ENCODE measurements at places on chromosomes 6 and 20. TPM values are rescaled to one million over a fixed set of nuclear protein-coding genes. Genes with fewer than 3 reads are reported as not detected.

The KCNK17 gene
- total RNA-seq = 0.13 TPM

- DNase-seq = no peak
Observed at GRCh38 chr6:122405417-122405816, 6.0 kb downstream of the HSF2 start.

- DNase-seq = no peak
Observed at GRCh38 chr20:19074356-19074755, 138.1 kb upstream of the SLC24A3 start.

GRCh38 chr6:109485266-109485935 lies 2.4 kb upstream of the ZBTB24 start:
- no peak for DNase-seq

DNA sequence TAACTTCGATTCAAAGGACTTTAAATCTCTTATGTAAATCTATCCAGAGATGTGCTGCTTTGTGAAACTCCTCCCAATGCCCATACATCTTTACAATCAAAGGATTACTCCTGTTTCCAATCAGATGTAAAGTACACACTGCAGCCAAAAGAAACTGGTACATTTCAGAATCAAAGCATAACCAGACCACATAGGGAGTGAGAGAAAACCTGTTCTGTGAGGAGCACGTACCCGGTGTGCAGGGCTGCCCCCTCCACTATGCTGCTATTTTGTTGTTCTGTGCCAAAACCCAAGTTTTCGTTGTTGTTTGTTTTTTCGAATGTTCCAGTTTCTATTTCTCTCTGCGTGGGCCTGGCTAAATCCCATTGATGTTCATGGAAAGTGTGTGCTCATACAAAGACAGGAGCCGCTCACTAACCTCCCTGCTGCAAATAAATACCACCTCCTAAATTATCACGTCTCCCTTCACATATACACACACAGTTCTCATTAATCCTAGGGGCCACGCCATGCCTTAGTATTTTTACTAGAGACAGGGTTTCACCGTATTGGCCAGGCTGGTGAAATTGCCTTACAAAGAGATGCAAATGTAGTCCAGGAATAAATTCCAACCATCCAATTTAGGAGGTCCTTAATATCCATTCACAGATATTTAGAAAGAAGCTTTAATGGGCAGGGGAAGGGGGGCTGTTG lies 52.9 kb downstream of the ATP9A start:
- DNase-seq = no peak

DNA sequence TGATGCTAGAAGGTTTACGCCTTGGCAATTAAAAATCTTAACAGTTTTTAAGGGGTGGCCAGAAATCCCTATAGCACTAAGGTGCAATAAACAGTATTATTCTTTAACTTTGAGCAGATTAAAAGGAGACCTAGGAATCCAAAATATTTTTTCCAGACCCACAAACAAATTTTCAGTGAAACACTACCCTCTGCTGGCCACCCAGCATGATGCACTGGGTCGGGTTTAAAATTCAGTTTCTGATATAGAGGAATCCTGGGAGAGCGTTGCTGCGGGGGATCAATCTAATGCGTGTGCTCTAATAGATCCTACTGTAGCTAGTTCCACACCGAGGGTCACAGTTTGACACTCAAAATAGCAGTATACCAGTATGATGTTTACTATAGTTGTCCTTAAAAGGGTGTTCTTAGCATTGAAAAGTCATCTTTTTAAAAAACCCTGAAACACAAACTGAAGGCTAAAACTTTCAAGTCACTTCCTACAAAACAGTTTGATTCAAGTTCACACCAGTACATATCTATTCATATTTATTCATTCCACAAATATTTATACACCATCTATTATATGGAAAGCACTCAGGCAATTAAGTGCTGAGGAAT lies 10.2 kb downstream of the UBE3D start:
- peak; percentile 66 for DNase-seq

DNA sequence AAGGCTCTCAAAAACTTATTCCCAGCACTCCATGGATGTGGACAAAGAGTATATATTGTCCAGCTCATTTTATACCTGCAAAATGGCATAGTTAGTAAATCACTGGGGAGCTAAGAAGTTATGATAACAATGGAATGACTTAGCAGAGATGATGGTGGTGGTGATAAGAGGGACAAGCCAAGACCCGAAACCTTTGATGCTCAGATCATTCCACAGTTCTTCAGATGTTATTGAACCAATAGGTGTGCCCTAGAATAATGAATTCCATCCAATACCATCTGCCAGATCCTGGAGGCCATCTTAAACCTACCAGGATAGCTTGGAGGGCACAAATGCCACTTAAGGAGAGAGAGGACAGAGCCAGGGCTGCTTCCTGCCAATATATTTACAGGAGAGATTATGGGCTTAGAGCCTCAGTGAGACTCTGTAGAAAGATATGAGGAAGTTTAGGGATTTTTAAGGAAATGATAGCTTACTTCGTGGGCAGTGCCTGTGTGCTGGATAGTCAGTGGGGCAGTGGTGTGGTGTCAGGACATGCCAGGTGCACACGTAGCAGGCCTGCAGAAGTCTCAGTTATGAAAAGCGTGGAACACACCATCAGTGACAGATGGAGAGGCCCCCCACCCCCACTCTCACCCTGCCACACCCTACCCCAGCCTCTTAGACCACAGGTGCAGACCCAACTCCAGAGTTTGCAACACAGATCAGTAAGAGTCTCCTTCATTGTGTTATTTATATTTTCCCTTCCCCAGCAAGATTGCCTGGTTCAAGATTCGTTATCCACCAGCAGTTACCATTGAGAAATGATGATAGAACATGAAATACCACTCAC lies 209.7 kb upstream of the SUPT3H start:
- no peak for DNase-seq

The B3GAT2 gene
- not detected for total RNA-seq

DNA sequence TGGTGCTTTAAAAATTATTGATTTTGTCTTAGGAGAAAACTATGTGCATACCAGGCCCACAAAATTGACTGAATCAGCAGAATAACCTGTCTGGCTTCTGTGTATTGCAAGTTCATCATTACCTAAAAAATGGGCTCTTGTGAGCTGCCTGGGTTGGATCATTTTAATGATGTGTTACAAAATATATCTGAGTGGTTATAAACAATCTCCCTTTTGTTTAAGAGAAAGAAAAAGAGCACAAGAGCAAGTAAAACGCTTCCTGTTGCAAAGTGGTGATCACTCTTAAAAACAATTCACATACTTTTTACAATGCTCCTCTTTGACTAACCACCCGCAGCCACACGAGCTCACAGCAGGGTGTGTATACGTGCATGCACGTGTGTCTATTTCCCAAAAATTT lies 335.1 kb downstream of the HDGFL1 start:
- DNase-seq = no peak

DNA sequence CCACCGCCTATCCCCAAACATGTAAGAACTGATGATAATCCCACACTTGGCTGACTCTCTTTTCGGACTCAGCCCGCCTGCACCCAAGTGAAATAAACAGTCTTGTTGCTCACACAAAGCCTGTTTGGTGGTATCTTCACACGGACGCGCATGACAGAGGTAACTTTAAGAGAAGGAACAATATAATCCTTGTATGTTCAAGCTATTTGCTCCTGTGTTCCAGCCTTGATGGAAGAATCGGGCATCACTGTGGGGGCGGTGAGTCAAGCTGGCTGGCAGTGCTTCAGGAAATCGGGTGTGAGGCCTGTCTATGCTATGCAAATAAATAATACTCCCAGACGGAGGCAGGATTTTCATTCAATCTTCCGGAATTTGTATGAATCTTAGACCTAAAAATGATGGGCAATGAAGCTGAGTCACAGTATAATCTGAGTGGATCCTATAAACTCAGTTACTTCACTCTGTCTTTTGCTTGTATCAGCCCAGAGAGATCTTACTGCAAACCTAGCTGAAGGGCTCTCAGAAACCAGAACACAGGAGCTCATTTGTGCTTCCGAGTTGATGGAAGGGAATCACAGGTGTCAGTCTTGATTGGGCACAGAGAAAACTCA lies 45.2 kb upstream of the NT5E start:
- peak; percentile 85 for DNase-seq

DNA sequence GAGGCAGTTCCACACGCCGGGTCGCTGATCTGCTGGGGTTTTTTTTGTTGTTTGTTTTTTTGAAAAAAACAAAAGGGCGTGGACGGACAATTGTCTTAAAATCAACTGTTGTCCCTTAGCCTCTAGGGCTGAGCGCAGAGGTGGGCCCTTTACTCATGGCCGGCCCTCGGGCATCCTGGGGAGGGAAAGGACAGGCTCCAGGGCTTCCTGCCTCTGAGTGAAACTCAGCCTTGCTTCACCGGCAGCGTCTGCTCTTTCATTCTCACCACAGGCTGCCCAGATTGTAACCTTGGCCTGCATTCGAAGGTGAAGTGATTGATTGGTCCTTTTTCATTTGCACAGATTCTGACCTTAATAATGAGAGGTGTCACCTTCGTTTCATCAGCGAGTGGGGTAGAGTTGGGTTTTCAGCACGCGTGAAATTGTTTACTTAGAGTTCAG lies 797 bp downstream of the SMIM13 start:
- DNase-seq = peak; percentile 66

The RNF5 gene
- total RNA-seq = 50.5 TPM

The SLC16A10 gene
- not detected for total RNA-seq

- DNase-seq = no peak
Observed at GRCh38 chr6:25175196-25175595, 104.0 kb upstream of the CARMIL1 start.

DNA sequence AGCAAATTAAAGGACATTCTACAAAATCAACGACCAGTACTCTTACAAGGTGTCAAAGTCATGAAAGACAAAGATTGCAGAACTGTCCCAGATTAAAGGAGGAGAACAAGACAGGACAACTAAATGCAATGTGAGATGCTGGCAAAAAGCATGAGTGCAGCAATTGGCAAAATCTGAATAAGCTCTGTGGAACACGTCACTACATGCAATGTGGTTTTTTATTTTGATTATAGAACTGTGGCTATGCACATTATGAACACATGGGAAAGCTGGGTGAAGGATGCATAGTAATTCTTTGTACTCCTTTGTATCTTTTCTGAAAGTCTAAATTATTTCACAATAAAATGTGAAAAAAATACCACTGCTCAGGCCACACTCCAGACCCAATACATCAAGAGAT lies 509.4 kb downstream of the KIF16B start:
- no peak for DNase-seq

GRCh38 chr6:55937261-55937947 lies 62.0 kb upstream of the BMP5 start:
- no peak for DNase-seq

GRCh38 chr6:108118810-108119768 lies 44.5 kb upstream of the OSTM1 start:
- no peak for DNase-seq

The GSTA2 gene
- not detected for total RNA-seq

DNA sequence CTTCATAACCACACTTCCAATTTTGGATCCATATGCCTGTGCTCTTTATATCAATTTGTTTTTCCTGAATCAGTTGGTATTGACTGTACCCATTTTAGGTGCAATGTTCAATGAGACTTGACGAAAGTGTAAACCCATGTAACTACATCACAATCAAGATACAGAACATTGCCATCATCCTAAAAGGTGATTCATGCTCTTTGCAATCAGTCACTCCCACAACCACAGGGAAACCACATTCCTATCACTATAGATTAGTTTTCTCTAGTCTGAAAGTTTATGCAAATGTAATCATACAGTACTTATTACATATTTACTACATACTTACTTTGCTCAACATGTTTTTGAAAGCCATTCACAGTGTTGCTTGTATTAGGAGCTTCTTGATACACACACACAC lies 167.4 kb downstream of the ADGRG6 start:
- DNase-seq = no peak

- DNase-seq = no peak
Observed at GRCh38 chr20:58908221-58908620, 55.7 kb downstream of the GNAS start.

GRCh38 chr6:158812611-158813010 lies 6.6 kb downstream of the EZR start:
- peak; percentile 45 for DNase-seq

The NKAIN4 gene
- not detected for total RNA-seq

Data from HT-29 (cell line).